CD4-positive, alpha-beta T cell treated with Interleukin-17A for 4 hours (primary cell): ENCODE measurements at places on chromosomes 11 and 22.

DNA sequence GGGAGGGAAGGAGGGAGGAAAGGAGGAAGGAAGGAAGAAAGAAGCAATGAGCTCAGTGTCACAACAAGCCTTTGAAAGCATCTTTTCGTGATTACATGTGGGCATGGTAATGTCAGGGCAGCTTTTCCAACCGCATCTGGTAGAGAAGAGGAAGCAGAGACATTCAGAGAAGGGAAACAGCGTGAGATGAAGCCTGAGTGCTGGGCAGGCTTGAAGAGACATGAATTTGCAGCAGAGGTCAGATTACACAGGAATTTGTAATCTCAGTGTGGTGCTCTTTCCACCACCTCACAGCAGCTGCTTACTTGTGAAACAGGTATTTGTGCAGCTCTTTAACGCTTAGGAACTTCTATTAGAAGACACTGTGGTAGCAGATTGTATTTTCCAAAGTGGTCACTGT lies 289.5 kb upstream of the C11orf87 start:
- DNase-seq, result no peak

GRCh38 chr11:13680501-13681264 lies 12.2 kb downstream of the FAR1 start:
- DNase-seq, result no peak

GRCh38 chr11:124867700-124868099 lies 2.5 kb downstream of the ROBO3 start:
- DNase-seq, result no peak

- DNase-seq, result no peak
Measured at GRCh38 chr11:125281831-125282595, 117.5 kb downstream of the PKNOX2 start.

DNA sequence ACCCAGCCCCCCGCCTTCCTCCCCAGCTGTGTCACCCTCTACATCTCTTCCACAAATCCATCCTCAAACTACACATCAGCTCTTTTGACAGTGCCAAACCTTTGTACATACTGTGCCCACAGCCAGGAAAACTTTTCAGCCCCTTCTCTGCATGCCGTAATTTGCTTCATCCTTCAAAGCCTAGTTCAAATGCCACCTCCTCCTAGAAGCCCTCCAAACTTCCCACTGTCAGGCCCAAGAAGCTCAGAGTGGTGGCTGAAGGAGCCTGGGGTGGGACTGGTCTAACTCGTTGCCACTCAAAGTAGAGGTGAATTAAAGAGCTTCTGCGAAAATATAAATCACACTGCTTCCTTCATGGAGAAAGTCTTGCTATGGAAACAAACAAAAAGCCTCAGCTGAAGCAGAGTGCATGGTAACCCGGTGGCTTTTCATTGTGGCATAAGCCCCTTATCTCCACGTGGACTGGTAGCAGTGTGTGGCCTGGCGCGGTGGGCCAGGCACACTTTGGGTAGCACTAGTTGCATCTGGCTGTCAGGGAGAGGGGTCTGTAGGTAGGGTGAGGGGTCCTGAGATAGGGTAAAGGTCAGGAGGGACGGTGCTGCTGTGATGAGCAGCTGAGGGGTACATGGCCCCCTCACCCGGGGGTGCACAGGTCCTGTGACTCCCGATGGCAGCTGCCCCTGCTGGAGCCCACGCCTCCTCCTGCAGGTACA lies 76.9 kb downstream of the MYO7A start:
- no peak for DNase-seq

DNA sequence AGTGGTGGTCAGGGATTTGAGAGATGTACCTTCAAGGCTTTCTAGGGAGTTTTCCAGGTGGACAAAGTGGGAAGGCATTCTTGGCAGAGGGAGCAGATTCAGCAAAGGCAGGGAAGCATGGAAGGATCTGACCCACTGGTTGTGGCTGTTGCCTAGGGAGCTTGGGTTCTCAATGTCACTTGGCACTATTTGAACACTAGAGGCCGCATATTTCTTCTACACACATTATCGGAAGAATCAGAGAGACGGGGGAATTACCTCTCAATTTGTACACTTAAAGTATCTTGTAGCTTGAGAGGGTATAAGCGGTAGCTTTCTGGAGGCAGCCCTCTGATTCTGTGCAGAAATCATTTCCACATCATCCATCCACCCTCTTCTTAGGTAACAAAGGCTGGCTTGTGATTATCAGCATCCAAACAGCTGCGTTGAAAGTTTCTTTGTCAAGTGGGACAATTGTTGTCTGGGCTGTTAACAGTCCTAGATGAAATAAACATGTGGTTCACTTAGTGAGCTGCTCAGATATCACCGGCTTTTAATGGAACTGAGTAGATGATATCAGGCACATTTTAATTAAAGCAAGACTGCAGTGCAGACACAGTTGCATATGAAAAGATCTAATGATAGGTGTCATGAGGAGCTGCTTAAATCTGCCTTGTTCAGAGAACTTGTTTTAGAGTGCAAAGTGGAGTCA lies 2.6 kb downstream of the NELL1 start:
- DNase-seq, result no peak

- peak; percentile 28 for DNase-seq
Measured at GRCh38 chr11:1293619-1294015, 15.8 kb downstream of the TOLLIP start.

- no peak for DNase-seq
Measured at GRCh38 chr11:12915093-12915492, 94.0 kb upstream of the RASSF10 start.

- DNase-seq, result no peak
Measured at GRCh38 chr11:73386016-73386415, 9.8 kb downstream of the RELT start.

- no peak for DNase-seq
Measured at GRCh38 chr11:38460896-38461295, 1862.9 kb upstream of the RAG2 start.

- DNase-seq, result no peak
Measured at GRCh38 chr11:15840966-15841365, 515.4 kb downstream of the SOX6 start.

DNA sequence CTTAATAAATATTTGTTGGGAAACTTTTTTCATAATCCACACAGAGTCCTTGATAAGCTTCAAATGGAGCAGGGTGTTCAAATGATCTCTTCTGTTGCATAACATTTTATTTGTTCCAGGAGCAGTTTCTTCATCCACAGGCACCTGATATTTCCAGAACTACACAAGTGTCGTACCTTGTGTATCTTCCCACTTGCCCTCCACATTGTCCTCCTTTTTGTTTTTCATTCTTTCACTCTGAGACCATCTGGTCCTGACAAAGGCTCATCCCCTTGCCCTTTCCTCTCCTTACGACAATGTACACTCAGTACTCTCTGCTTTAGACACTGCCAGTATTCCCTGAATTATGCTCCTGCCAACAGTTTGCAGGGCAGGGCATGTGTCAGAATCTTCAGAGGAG lies 5.2 kb upstream of the AMOTL1 start:
- DNase-seq, result no peak

DNA sequence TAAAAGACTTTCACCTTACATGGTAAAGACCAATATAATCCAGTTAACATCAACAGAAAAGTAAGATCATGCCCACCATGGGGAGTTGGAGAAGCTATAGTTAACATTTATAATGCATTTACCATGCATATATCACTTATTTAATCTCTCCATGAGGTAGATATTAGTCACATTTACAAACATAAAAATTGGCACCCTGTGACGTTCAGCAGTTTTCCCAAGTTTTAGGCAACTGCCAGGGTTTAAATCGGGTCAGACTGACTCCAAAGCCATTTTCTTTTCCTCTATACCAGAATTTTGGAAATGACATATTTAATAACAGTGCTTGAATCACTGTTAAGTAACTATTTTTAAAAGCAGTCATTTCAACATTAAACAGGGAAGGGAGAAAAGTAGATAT lies 266.3 kb downstream of the DDX10 start:
- DNase-seq, result no peak

DNA sequence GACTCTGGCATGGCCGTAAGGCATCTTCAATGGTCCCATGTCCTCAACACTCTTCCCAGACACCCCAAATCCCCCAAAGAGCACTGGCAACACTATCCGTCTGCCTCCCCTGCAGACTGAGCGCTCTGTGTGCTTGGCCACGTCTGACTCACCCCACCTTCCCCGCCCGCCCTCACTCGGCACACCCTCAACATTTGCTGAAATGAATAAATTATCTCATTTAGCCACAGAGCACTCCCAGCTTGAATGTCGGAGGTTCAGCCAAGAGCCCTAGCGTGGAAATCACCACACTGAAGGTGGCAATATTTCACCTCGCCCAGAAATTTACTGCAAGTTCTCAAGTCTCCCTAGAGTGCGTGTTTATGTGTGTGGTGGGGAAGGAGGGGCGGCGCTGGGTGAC lies 46.6 kb upstream of the TCF20 start:
- peak; percentile 63 for DNase-seq

DNA sequence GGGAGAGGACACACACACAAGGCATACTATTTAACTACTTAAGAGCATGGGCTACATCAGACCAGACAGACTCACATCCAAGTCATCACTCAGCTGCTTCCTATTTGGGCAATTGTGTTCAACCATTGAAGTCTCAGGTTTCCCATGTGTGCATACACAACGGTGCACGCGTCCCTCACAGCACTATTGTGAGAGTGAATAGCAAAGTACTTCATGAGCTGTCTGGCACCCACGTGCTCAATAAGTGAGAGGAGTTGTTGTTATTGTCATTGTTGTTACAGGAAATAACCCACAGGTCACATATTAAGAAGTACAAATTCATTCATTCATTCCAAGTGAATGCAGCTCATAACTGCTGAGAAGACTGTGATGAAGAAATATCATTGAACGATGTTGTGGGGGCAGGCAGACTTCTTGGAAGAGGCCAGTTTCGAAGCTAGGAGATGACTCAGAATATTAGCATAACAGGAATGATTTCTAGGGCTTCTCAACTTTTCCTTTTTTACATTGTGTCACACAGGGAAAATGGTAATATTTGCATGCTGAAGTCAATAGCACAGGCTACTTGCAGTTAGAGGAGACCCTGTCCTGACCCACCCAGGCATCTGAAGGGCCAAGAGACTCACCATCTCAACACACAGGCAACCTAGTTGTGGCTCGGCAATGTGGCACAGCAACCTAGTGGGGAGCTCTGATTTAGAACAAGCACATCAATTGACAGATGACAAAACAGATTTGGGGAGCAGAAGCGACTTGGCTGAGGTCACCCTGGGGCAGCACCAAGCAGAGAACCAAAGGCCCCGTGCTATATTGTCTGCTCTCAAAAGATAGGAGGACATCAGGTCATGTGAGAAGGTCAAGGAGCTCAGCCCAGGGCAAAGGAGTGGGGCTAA lies 606.0 kb downstream of the BUD13 start:
- no peak for DNase-seq

GRCh38 chr11:119338318-119338890 lies 2.3 kb downstream of the C1QTNF5 start:
- peak; percentile 79 for DNase-seq

DNA sequence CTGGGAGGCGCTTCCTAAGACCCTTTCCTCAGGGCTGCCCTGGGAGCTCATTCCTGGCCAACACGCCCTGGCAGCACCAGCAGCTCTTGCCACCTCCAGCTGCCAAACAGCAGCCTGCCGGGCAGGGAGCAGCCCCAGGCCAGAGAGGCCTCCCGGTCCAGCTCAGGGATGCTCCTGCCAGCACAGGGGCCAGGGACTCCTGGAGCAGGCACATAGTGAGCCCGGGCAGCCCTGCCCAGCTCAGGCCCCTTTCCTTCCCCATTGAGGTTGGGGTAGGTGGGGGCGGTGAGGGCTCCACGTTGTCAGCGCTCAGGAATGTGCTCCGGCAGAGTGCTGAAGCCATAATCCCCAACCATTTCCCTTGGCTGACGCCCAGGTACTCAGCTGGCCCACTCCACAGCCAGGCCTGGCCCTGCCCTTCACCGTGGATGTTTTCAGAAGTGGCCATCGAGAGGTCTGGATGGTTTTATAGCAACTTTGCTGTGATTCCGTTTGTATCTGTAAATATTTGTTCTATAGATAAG lies 7.6 kb downstream of the SLC39A13 start:
- DNase-seq, result no peak

DNA sequence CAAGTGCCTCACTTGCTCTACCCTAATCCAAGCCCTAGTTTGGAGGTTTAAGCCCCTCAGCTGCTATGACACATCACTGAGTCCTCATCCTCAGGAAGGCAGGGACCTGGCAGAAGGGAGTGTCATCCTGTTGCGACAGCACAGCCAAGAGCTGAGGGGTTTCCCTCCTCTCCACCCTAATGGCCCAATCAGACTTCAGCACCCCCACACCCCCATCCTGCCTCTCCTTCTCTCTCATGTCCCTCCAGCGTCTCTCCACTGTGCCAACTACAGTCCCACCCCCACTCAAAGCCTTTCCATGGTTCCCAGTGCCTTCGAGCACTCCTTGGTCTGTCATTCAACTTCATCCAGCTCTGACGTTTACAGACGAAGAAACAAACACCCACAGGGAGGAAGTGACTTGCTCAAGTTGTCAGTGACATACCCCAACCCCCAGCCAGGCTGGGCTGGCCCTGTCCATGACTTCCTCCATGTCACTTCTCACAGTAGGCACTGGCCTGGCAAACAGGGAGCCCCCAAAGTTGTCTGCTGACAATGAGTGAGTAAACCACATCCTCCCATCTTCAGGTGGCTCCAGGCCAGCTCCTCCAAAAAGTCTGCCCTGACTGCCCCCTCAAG lies 15.6 kb downstream of the ARAP1 start:
- DNase-seq, result peak; percentile 75

- peak; percentile 83 for DNase-seq
Measured at GRCh38 chr11:1652771-1653540, 23.4 kb downstream of the KRTAP5-5 start.

- no peak for DNase-seq
Measured at GRCh38 chr11:112761911-112762706, 199.1 kb upstream of the NCAM1 start.

- no peak for DNase-seq
Measured at GRCh38 chr11:125155100-125155444, 9.5 kb upstream of the PKNOX2 start.

GRCh38 chr11:64726211-64726641 lies 3.2 kb upstream of the NRXN2 start:
- no peak for DNase-seq
